AG08395 (cell line): ENCODE measurements at places on chromosomes 11 and 22.

DNA sequence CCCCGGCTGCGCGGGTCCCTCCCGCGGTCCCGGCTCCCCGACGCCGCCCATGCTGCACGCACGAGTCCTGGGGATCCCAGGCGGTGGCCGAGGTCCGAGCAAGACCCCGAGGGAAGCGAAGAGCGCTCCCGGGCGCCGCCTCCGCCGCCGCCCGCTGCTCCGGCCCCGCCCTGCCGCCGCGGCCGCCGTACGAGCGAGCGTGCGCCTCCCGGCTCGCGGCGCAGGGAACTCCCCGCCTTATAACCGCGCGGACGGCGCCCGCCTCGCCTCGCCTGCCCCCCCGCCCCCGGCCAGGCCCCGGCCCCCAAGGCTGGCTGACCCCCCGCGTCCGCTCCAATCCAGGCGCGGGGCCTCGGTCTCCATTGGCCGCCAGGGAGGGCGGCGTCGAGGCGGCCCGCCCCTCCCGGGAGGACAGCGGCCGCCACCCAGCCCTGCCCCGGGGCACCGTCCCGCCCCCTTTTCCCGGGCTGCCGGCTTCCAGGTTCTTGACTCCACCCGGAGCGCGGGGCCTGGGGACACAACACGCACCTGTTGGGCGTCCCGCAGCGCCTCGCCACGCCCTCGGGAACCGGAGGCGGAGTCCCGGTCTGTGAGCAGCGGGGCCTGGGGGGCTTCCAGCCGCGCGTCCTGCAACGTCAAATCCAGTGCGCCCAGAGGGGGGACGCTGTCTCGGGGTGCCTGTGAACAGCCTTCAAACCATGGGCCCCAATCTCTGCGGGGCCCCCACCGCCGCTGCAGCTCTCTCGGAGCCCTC lies at the start of gene FADS3:
TSS of gene FADS3 (minus strand) at position 215 of the 754 bp plus-strand sequence. CDS start at position 51, 164 bp downstream.
- peak; percentile 93 for DNase-seq

GRCh38 chr11:44566952-44567875 lies 1.8 kb downstream of the CD82 start:
- no peak for DNase-seq

DNA sequence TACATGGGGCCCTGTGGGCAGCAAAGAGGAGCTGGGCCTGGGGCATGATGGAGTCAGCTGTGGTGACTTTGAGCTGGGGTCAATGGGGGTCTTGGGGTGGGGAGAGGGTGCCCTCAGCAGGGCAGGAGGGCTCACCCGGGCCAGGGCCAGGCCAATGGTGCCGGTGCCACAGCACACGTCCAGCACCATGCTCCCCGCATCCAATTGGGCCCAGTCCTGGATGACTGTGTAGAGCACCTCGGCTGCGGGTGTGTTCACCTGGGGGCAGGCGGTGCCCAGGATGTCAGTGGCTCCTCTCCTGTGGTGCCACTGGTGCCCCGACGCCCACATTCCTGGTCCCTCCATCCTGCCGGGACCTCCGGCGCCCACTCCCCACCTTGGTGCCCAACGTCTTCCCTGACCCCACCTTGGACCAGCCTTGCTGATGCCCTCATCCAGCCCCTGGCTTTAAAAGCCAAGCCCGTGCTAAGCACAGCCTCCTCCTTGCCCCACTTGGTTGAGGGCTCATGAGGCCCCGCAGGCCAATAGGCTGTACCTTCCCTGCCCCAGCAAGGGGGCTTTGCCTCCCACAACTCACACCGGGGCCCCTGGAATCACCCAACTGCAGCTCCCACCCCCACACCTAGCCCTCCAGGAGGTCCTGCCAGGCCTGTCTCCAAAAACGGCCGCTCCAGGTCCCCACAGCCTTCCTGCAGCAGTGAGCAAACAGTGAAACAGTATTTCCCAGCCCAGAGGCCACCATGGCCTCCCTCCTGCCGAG lies 2.2 kb upstream of the RANBP1 start:
- DNase-seq, result no peak

DNA sequence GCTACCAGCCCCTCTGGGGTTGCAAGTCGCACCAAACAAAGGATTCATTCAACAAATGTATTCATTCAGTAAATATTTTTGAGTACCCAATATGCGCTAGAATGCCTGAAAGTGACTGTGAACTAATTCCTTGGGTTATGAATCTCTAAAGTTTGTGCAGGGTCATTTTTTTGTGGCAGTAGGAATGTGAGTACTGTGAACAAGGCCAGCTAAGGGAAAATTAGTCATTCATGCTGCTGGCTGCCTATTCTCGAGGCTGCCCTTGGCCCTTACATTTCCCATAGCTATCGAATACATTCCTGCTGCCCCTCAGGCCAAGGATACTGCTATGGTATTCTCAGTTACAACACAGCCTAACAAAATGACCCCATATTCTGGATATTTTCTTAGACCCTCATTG lies 141.6 kb downstream of the TRPC6 start:
- DNase-seq, result peak; percentile 78

DNA sequence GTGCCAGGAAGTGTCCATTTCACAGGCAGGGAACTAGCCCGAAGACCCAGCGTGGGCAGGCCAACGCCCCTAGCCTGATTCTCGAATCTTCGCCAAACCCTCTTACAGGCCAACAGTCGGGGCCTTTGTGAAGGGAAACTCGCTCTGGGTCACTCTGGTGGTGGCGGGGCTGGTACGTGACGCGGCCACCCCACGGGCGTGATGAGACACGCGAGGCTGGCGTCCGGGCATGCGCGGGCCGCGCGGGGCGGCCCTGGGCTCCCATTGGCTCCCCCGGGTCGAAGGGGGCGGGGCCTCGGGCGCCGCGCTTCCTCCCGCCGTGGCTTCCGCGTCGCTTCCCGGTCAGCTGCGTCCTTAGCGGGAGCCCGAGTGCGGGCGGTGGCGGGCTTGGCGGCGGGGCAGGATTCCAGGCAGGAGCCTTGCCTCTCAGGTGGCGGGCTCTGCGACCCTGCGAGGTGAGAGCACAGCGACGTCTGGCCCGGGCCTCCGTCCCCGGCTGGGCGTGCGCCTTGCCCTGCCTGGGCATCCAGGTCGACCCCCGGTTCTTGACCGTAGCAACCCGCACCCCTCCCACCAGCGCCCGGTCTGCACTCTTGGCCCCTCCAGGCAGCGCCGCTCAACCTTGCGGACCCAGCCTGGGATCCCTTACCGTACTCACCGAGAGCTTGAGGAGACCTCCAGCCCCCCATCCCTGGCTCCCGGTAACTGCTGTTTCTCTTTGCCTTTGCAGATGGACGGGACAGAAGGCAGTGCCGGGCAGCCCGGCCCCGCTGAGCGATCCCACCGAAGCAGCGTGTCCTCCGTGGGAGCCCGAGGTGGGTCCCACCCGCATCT lies at the start of gene FRMD8:
TSS of gene FRMD8 (plus strand) at position 331 of the 834 bp plus-strand sequence. CDS start at position 731, 400 bp downstream.
- DNase-seq, result peak; percentile 98
